GM12878 (cell line): ENCODE measurements at places on chromosomes 2 and 18.

GRCh38 chr2:210655229-210655975, 99.0 kb downstream of the CPS1 start:
- no peak for DNase-seq

DNA sequence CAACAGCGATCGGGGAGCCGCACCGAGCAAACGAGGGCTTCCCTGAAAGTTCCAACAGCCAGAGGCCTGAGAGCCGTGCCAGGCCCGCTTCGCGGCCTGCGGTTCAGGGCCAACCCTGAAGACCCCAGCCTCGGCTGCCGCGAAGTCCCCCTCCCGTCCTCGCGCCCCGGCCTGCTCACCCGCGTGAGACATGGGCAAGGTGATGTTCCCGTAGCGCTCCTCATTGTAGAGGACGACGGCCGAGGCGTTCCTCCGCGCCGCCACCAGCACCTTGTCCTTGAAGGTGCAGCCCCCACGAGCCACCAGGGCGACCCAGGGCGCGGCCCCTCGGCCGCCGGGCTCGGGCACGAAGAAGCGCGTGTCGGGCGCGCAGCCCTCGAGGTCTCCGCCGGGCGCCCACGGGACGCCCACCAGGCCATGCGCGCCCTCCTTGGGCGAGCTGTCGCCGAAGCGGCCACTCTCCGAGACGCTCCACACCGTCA, 510 bp downstream of the RNF149 start:
- DNase-seq = no peak

DNA sequence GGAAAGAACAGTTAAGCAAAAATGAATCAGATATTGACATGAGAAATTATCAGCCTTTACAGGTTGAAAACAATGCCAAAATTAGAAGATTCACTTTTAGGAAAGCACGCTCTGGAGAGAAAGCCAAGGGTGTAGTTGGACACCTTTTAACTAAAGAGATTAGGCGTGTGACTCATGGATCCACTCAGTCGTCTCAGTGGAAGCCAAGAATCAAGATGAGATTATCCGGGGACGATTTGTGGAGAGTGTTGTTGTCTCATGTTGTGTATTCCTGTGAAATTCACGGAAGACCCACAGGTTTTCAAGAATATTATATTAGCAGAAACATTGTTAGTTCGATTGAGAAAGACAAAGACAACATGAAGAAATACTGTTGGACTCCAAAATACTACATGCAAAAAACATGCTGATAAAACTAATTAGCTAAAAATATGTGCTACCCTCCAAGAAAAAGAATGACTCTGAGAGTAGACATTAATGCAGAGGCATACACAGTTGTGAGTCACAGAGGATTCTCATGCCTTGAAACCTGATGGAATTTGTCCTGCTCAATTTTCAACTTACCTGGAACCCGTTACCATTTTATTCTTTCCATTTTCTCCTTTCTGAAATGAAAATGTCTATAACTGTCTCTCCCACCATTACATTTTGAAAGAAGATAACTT, 192.1 kb upstream of the RND3 start:
- DNase-seq = no peak

DNA sequence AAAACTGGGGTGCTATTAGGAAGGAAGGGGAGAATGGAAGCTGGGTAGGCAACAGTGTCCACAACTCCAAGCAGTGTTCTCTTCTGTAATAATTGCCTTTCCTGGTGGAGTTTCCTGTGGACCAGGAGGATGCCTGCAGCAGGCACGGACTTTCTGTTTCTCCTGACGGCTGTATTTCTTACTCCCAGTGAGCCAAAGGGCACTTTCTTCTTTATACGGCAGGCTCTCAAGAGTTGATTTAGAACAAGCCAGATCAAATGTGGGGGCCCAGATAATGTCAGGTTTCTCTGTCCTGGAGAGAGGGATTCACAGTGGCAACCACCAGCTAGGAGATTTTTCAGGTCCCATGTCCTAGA, 13.0 kb upstream of the PROC start:
- DNase-seq = no peak

GRCh38 chr2:28135324-28135723, 244.8 kb downstream of the BABAM2 start:
- DNase-seq = no peak

DNA sequence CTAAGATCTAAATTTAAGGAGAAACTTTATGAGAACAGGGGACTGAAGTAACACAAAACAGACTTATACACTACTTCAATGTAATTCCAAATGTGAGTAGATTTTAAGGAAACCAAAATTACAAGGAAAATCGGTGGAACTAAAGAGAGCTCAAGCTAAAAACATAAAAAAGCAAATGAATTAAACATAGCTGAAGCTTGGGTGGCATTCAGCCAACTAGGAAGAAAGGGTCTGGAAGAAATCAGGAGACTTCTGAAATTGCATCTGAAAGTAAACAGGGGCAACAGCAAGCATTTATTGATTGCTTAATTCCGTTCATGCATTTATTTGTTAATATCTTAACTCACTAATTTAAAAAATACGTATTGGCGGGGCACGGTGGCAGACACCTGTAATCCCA, 727.3 kb upstream of the PKDCC start:
- DNase-seq = no peak

GRCh38 chr2:119227346-119227745, 3.7 kb downstream of the STEAP3 start:
- no peak for DNase-seq
